T1000 (cell line): ENCODE measurements at places on chromosomes 5 and 9.

GRCh38 chr9:114100536-114100935 lies 1.4 kb upstream of the KIF12 start:
- no peak for DNase-seq

- no peak for DNase-seq
Observed at GRCh38 chr5:8396756-8397155, 527.8 kb downstream of the MTRR start.

GRCh38 chr9:126942399-126942798 lies 27.8 kb downstream of the RALGPS1 start:
- DNase-seq = no peak

DNA sequence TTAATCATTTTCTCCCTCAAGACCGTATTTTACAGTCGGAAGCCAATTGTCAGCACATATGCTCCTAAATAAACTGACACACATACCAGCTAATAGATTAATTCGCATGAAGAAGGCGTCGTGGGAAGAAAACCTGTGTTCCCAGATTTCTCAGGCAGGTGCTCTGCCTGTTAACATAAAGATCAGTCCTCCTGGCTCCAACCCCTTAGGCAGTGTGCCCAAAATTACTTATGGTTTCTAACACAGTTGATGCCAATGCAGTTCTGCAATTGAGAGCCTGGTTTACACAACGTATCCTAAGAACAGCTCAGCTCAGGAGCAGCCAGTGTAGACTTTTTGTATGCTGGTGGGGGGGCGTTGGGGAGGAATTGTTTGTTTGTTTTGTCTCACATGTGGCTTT lies 208.3 kb downstream of the ENC1 start:
- DNase-seq = no peak

GRCh38 chr5:121975294-121975693 lies 13.5 kb downstream of the SRFBP1 start:
- DNase-seq = no peak

- no peak for DNase-seq
Observed at GRCh38 chr5:122713041-122713440, 61.8 kb upstream of the SNX2 start.

GRCh38 chr9:112174222-112174964 lies 704 bp downstream of the SUSD1 start:
- peak; percentile 38 for DNase-seq

DNA sequence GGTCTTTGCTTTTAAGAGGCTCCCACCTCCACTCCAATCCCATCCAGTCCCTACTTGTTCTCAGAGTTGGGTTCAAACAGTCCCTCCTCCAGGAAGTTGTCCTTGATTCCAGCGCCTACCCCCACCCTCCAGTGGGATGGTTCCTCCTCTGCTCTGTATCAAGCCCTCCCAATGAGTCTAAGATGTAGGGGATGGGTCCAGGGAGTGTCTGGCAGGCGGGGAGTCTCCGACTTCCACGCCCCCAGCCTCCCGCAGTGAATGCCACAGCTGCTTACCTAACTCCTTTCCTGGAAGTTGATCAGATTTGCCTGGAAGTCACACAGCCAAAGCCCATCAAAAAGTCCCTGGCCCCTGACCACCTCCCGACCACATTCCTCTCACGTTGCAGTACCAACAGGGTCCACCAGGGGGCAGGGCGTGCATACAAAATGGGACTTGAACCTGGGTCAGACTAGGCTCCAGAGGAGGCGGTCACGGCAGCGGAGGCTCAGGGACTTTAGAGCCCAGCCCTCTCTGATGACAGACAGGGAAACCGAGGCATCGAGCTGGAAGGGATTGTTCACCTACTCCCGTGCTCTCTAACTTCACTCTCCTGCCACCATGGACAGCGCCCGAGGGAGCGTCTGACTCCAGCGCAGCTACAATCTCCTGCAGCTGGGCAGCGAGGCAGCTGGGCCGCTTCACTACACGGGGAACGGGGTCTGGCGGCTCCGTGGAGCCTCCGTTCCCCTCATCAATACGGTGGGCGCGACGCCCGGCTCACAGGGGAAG lies 25.0 kb upstream of the TDRD7 start:
- DNase-seq = no peak

DNA sequence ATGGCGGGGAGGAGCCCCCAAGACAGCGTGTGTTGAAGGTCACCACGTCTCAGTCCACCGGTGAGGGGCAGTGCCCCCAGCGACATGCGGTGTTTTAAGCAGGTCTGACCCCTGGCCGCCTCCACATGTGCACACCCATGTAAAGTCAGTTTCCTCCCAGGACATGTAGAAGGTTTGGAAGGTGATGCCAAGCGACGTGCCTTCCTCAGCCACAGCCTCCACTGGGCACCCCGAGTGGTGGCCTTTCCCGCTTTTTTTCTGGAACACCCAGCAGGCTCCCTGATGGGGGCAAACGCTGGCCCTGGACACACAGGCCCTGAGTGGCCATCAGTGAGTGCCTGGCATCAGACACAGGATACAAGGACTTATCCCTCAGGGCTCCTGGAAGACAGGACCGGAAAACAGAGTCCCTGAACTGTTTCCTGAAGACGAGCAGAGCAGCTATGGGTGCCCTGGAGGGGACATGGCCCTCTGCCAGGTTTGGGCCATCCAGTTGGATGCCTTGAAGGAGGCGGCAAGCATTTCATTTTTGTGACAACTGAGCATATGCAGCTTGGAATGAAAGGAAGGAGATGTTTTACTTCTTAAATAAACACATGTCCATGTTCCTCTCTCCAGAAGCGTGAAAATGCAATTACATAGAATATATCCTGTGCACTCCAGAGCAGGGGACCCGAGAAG lies 275.8 kb upstream of the IRX2 start:
- no peak for DNase-seq
